ELR (cell line): ENCODE measurements at places on chromosomes 16 and 17.
A peak's percentile ranks its signal among the peaks of the same experiment; 100 is the strongest.

DNA sequence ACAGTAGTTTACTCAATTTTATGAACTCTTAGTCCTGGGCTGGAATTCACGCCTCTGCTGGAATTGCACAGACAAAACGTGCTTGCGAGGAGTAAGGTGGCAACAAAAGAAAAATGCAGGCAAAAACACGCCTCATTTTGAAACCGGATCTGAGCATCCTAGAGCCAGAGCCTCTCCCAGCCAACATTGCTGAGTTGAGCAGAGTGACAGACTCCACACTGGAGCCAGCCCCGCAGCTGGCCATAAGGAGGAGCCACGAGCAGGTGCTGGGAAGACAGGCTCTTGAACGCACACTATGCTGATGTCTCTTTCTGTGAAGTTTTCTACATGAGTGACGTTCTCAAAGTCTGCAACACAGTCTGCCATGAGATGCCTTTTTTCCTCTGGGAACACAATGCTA, 14.6 kb upstream of the HSBP1 start:
- no peak for DNase-seq

GRCh38 chr16:82628711-82629110, 1.9 kb downstream of the CDH13 start:
- peak; percentile 23 for DNase-seq

GRCh38 chr17:21039839-21040575, 2.8 kb downstream of the USP22 start:
- DNase-seq = peak; percentile 76

DNA sequence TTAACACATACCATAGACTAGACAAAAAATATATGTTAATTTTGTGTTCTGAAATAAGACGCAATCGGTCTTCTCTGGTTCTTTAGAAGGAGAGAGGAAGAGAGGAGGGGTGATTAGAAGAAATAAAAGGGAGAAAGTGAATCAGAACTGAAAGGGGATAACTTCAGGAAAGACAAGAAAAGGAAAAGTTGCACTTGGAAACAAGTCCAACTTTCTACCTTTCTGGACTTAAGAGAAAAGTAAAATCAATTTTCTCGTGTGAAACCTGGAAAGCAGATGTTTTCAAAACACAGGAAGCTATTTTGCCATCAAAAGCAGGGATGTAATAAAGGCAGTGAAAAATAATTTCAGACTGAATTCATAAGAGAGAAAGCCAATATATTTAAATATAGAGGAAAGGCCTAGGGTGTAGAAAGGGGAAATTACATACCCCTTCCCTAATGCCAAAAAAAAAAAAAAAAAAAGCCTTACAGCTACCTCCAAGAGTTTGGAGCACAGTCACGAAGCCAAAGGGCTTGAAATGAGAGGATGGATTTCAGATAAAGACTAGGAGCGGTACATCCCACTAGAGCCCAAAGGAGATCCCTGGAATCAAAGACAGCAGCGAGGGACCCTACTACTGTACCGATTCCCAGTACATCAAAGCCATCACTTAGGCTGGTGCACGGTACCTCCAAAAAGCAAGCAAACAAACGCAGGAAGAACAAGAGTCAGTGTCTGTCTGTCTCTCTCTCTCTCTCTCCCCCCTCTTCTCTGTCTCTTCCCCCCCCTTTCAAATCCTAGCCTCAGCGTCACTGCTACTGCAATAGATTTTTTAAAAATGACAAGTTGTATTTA, 12.1 kb upstream of the ZFHX3 start:
- no peak for DNase-seq

DNA sequence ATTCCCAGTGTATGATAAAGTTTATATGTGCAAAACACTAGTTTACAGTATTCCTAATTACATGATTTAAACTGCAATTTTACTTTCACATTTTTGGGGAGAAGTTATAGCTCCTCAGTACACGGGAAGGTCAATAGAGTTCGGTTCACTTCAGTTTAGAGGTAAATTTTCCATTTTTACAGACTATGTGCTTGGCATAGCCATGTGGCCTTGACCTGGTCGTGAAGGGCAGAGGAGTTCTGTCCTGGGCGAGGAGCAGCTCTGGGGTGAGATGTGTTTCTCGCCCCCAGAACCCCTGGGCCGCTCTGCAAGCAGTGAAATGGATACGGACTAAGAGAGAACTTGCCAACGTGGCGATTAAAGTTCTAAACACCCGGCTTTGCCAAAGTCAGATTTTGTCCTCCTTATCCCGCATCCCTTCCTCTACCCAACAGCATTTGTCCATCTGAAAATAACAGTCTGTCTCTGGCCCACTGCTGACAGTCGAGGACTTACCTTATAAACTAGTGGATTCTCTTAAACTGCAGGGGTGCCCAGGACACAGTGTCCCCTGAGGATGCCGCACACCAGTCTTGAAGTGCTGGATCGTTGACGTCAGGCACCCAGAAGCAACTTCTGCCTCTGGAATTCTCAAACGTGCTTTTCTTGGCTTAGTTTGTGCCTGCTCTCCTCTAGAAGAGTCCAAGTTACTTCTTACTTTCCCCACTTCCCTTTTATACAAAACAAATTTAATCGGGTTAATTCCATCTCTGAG, 1.5 kb upstream of the SIAH1 start:
- DNase-seq = no peak

GRCh38 chr16:7534749-7535148, 202.1 kb downstream of the RBFOX1 start:
- DNase-seq = no peak
